ENCODE measurements at places on chromosomes 2 and 18. TPM values are rescaled to one million over a fixed set of nuclear protein-coding genes. Genes with fewer than 3 reads are reported as not detected.

- H3K27me3 ChIP-seq: peaks cover 42% of the 10 kb centered on the region
- H3K4me1 ChIP-seq: peaks cover 6% of the 10 kb centered on the region
- no peak overlapping the region for H3K4me3 ChIP-seq
- no peak for DNase-seq
- H3K27ac ChIP-seq: no peak overlapping the region
- no peaks in the 10 kb centered on the region for H3K36me3 ChIP-seq
These were observed 21.5 kb upstream of the KCNK3 start for GRCh38 chr2:26670931-26671460.

- DNase-seq: no peak
- H3K4me1 ChIP-seq: no peaks in the 10 kb centered on the region
- H3K27ac ChIP-seq: no peak overlapping the region
- no peaks in the 10 kb centered on the region for H3K27me3 ChIP-seq
These were observed 513.5 kb downstream of the CMPK2 start for GRCh38 chr2:6352247-6352646.

GRCh38 chr2:135744760-135745314, 3.2 kb downstream of the UBXN4 start:
- H3K36me3 ChIP-seq: peaks cover 41% of the 10 kb centered on the region
- peak overlapping the region; percentile 57 for H3K4me3 ChIP-seq
- H3K27ac ChIP-seq: no peak overlapping the region
- peak; percentile 56 for DNase-seq
- no peaks in the 10 kb centered on the region for H3K27me3 ChIP-seq

- no peak for DNase-seq
- peaks cover 1% of the 10 kb centered on the region for H3K36me3 ChIP-seq
- H3K27me3 ChIP-seq: peaks cover 19% of the 10 kb centered on the region
These were observed 11.9 kb upstream of the SALL3 start for GRCh38 chr18:78967692-78968091.

DNA sequence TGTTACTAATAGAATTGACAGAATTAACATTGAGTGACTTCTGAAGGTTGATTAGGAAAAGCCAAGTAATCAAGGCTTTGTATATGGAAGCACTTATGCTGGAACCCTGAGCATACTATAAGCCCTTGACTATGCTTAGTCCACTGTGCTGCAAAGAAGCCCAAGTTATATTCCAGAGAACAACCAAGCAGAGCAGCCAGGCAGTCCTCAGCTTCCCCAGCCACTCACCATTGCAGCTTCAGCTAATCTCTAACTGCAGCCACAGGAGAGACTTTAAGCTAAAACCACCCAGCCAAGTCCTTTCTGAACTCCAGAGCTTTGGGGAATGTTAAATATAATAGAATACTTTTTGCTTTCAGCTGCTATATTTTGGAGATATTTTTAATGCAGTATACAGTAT, 164.4 kb upstream of the VWC2L start:
- H3K27me3 ChIP-seq: no peaks in the 10 kb centered on the region
- no peak overlapping the region for H3K27ac ChIP-seq
- DNase-seq: no peak
- no peaks in the 10 kb centered on the region for H3K36me3 ChIP-seq
- no peak overlapping the region for H3K4me3 ChIP-seq
- H3K4me1 ChIP-seq: no peaks in the 10 kb centered on the region

DNA sequence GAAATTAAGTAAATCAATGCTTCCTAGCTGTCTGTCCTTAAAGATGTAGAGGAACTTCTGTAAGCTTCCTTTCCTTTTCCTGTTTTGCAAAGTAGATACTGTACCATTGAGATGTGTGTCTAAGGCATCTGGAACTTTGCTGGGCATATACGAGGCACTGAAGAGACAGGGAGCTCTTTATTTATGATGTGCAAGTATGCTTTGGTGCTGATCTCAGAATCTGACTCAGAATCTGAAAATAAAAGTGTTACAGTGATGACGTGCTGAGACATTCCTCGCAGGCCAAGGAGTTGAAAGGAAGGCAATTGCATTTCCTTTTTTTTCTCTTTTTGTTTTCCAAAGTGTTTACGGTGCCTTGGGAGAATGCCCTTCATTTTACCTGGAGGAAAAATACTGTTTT, 230.9 kb upstream of the RGPD4 start:
- no peak overlapping the region for H3K27ac ChIP-seq
- no peak overlapping the region for H3K4me3 ChIP-seq
- no peaks in the 10 kb centered on the region for H3K4me1 ChIP-seq
- no peaks in the 10 kb centered on the region for H3K27me3 ChIP-seq

DNA sequence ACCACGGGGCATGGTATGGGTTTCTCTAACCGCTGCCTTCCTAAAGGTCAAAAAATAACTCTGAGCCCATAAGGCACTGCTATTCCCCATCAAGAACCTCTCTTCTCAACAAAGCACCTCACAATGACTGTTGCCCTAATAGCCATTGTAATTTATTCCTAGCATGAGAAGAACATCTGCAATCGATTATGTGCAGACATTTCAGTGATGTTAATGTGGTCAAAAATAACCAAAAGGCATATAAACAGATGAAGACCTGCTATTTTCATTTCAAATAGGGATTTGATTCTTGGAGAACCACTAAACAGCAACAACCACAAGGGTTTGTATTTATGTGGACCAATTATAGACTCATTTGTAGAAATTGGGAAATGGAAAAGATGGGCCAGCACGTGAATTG, 356.6 kb downstream of the FBXO15 start:
- H3K36me3 ChIP-seq: no peaks in the 10 kb centered on the region
- H3K4me3 ChIP-seq: no peak overlapping the region
- H3K4me1 ChIP-seq: no peaks in the 10 kb centered on the region
- no peak overlapping the region for H3K27ac ChIP-seq

DNA sequence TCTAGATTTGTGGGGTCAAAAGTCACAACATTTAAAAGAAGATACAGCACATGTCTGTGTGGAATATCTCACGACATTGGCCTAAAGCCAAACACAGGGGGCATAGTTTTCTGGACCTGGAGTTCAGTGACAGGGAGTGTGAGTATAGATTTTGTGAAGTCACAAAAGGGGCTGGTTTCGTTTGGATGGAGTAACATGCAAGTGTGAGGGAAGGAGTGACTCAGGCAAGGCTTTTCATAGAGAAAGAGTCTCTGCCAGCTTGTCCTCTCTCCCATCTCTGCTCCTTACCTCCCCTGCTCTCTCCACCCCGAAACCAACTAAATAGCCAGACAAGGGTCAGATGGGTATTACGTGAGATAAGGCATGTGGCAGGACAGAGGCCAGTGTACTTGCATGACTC, 3.7 kb upstream of the EPAS1 start:
- no peak for DNase-seq
- peaks cover 47% of the 10 kb centered on the region for H3K27me3 ChIP-seq
- no peaks in the 10 kb centered on the region for H3K36me3 ChIP-seq
- peaks cover 24% of the 10 kb centered on the region for H3K4me1 ChIP-seq
- H3K27ac ChIP-seq: no peak overlapping the region
- H3K4me3 ChIP-seq: no peak overlapping the region

- H3K36me3 ChIP-seq: no peaks in the 10 kb centered on the region
- H3K4me1 ChIP-seq: no peaks in the 10 kb centered on the region
- no peak overlapping the region for H3K4me3 ChIP-seq
- DNase-seq: no peak
- H3K27me3 ChIP-seq: no peaks in the 10 kb centered on the region
These were observed 288.8 kb upstream of the PIK3C3 start for GRCh38 chr18:41666231-41666630.

GRCh38 chr2:109171444-109172334, 42.7 kb downstream of the SH3RF3 start:
- DNase-seq: no peak
- peaks cover 2% of the 10 kb centered on the region for H3K4me1 ChIP-seq
- no peaks in the 10 kb centered on the region for H3K36me3 ChIP-seq
- H3K27me3 ChIP-seq: peaks cover 46% of the 10 kb centered on the region
- H3K4me3 ChIP-seq: no peak overlapping the region
- H3K27ac ChIP-seq: no peak overlapping the region

DNA sequence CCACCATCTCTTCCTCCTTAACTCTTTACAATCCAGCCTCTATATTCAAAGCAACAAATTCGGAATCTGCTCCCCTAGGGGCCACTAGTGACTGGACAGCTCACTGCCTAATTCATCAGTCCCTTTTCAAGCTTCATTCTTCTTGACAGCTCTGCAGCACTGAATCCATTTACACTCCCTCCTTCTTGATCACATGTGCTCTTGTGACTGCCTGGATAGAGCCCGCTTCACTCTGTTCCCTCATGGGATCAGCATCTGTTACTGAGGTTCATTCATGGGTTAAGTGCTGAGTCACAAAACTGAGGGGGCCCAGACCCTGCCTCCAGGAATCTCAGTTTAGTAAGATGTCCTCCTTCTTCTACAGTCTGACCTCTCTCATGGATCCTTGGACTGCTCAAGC, 81.5 kb downstream of the CYRIA start:
- no peak overlapping the region for H3K4me3 ChIP-seq
- H3K27me3 ChIP-seq: no peaks in the 10 kb centered on the region
- no peak for DNase-seq
- H3K4me1 ChIP-seq: no peaks in the 10 kb centered on the region

DNA sequence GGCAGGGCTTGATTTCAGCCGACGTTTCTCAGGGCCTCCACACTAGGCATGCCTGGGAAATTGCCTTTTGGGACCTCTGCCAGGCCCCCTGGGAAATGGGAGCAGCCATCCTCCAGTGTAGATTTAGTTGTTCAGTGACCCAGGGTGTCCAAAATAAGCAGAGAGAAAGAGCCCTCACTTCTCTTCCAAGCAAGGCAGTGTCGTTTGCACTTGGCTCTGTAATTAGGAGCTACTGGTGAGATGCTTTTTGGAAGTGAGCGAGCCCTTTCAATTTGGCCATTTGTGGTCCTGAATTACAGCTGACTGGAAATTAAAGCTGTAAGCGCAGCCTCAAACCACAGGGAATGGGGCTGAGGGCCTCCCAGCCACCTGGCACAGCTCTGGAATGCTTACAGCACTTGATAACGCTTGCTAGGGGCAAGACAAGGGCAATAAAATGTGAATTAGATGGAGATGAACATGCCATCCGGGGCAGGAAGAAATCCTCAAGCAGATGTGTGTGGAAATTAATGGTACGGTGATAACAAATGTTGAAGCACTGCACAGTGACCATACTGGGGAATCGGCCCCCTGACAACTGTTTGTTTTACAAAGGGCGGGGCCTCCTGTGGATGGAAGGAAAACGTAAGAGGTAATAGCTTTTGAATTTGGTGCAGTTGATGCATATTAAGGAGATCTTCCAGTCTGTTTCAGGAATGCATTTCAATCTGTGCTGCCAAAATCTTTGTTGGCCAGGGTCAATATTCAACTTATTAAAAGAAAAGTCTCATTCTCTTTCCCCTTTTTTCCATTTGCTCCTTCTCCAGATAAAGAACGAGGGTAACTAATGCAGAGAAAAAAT, 173.1 kb downstream of the UXS1 start:
- no peak for DNase-seq
- H3K36me3 ChIP-seq: no peaks in the 10 kb centered on the region
- H3K27ac ChIP-seq: no peak overlapping the region
- peaks cover 7% of the 10 kb centered on the region for H3K4me1 ChIP-seq

DNA sequence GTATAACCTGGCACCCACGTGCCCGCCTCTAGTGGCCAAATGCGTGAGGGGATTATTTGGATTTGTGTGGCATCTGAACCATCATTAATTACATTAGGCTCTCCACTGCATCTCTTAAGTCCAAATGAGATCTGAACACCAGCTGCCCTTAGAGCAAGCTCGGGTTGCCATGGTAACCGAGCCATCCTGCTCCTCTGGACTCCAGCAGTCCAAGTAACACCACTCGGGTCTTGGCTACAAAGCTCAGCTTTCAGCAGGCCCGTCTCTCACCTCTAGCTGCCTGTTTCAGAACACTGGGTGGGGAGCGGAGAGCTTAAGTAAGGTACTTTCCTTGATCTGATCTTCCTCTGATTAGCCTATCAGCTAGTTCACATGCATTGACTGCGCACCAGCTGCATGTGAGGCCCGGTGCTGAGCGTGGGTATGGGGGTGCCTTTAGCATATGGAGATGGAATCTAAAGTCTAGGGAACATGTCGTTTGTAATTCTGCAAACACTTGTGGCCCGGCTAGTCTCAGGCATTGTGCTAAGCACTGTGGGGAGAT, 14.1 kb upstream of the CYS1 start:
- H3K4me1 ChIP-seq: peaks cover 11% of the 10 kb centered on the region
- peaks cover 62% of the 10 kb centered on the region for H3K27me3 ChIP-seq
- no peak overlapping the region for H3K4me3 ChIP-seq
- no peak overlapping the region for H3K27ac ChIP-seq
- DNase-seq: no peak

- no peaks in the 10 kb centered on the region for H3K4me1 ChIP-seq
- H3K36me3 ChIP-seq: no peaks in the 10 kb centered on the region
- no peak overlapping the region for H3K4me3 ChIP-seq
- DNase-seq: no peak
These were observed 604.3 kb upstream of the CDH7 start for GRCh38 chr18:65146482-65147021.

GRCh38 chr2:215392164-215392563, 43.7 kb downstream of the FN1 start:
- no peaks in the 10 kb centered on the region for H3K4me1 ChIP-seq
- peaks cover 18% of the 10 kb centered on the region for H3K27me3 ChIP-seq
- H3K4me3 ChIP-seq: no peak overlapping the region
- no peak overlapping the region for H3K27ac ChIP-seq

DNA sequence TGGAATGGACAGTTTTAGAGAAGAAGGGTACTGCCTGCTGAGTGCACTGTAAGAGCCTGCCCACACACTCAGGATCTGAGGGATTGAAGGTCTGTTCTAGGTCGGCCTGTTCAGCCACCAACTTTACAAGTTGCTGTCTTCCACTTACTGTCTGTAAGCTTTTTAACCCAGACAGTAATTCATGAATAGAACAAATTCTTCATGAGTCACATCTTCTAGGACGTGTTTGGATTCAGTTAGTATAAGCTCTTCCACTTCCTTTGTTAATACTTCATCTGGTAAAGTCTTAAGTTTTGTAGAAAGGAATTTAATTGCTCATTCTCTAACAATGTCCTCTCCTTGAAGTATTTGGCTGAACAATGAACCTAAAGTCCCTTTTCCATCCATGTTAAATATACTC, 74.6 kb downstream of the PDE11A start:
- H3K4me1 ChIP-seq: no peaks in the 10 kb centered on the region
- H3K4me3 ChIP-seq: no peak overlapping the region
- no peaks in the 10 kb centered on the region for H3K36me3 ChIP-seq
- H3K27ac ChIP-seq: no peak overlapping the region
- peaks cover 27% of the 10 kb centered on the region for H3K27me3 ChIP-seq

GRCh38 chr2:196433116-196433515, 206.4 kb upstream of the CCDC150 start:
- peaks cover 6% of the 10 kb centered on the region for H3K4me1 ChIP-seq
- DNase-seq: no peak
- no peak overlapping the region for H3K27ac ChIP-seq

GRCh38 chr18:62289047-62289446, 36.1 kb upstream of the TNFRSF11A start:
- peaks cover 2% of the 10 kb centered on the region for H3K4me1 ChIP-seq
- H3K36me3 ChIP-seq: peaks cover 38% of the 10 kb centered on the region

GRCh38 chr2:113829270-113829669, 60.6 kb upstream of the ACTR3 start:
- no peaks in the 10 kb centered on the region for H3K36me3 ChIP-seq
- DNase-seq: no peak
- no peaks in the 10 kb centered on the region for H3K27me3 ChIP-seq
- no peak overlapping the region for H3K27ac ChIP-seq
- no peaks in the 10 kb centered on the region for H3K4me1 ChIP-seq

GRCh38 chr18:79947054-79947755, 4.2 kb downstream of the SLC66A2 start:
- no peaks in the 10 kb centered on the region for H3K27me3 ChIP-seq
- DNase-seq: no peak
- H3K36me3 ChIP-seq: peaks cover 4% of the 10 kb centered on the region

The RUFY4 gene
- 1.4 TPM for total RNA-seq

The UGT1A3 gene
- not detected for total RNA-seq

The RFTN2 gene
- not detected for total RNA-seq

The RPRM gene
- not detected for total RNA-seq

The UNC80 gene
- not detected for total RNA-seq

The SPR gene
- total RNA-seq: 3.1 TPM

The RTP5 gene
- not detected for total RNA-seq

The CYP27C1 gene
- not detected for total RNA-seq
